Cortex of kidney (tissue), 1 donor: ENCODE measurements at places on chromosomes 11 and 22.

- no peak for DNase-seq
Observed at GRCh38 chr11:6834021-6834420, 11.5 kb upstream of the OR10A5 start.

DNA sequence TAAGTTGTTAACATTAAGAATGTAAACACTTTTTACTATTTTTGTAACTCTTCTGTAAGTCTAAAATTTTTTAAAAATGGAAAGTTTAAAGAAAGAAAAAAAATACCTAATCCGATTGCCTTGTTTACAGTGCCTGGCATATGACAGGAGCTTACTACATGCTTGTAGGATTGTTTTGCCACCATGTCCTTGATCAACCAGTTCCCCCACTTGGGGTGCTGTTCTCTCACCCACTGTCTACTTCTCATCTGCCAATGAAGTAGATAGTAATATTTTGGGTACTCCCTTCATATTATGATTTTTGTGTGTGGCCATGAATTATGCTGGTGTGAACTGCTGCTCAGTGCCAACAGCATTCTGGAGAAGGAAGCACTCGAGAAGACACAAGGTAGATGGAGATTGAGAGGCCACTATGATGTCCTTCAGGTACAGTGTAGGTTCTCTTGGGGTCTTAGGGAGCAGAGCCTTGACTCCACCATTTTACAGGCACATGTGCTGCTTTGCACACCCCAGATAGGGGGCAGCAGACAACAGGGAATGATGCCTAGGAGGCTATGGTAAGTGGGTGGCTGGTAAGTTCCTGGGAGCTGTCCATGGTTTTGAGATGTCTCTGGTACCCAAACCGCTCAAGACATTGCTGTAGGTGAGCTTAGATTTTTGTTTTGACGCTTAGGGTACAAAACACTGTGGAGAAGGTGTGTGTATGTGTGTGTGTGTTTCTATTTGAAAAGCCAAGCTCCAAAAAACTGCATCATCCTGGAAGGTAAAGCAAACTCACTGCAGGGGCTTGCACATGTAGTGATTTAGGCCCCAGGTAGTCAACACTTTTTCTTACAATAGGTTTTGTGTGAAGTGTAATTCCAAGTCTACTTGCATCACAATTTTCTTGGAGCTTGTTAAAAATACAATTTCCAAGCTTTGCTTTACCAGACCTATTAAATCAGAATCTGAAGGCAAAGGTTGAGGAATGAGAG lies 494.5 kb upstream of the LARGE1 start:
- no peak for DNase-seq

GRCh38 chr11:91625495-91625894 lies 599.1 kb upstream of the FAT3 start:
- DNase-seq, result no peak

DNA sequence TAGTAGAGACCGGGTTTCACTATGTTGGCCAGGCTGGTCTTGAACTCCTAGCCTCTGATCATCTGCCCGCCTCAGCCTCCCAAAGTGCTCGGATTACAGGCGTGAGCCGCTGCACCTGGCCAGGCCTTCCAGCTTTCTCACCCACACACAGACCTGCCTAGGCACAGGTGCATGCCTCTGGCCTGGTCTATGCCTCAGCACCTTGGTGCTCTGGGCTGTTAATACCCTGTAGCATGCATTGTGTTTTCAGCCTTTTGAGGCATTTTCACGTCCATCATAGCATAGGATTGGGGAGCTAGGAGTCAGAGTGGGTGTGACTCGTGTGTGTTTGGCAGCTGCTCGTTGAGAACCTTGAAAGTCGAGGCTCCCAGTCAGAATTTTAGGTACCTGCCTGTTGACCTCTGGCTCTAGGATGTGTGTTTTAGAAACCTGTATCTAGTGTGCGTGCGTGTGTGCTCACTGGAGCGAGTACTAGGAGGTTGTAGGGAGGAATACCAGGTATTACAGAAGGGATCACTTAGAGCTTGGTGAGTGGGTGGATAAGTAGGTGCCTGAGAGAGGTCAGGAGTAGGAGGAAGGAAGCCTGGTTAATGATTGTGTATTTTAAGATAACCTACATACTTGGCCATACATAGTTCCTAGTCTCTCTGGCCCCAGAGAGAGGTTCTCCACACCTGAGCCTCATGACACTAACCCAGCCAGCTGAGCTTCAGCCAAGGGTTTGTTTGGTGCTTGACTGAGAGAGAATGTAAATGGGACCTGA lies 20.0 kb downstream of the CRKL start:
- no peak for DNase-seq

DNA sequence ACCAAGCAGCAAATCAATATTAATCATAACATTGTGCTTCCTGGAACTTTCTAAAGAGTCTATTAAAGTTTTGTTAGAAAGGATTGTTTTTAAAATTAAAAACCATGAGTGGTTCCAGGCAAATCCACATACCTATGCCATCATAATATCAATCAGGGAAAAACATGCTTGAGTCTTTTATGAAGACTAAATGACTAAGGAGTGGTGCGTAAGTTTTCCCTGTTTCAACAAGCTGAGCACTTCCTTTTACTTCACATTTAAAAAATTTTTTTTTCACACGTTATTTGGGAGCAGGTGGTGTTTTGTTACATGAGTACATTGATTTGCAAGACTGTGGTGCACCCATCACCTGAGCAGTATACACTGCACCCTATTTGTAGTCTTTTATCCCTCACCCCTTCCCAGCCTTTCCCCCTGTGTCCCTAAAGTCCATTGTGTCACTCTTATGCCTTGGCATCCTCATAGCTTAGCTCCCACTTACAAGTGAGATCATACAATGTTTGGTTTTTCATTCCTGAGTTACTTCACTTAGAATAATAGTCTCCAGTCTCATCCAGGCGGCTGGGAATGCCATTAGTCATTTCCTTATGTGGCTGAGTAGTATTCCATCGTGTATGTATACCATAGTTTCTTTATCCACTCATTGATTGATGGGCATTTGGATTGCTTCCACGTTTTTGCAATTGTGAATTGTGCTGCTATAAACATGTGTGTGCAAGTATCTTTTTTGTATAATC lies 1190.3 kb upstream of the RAG2 start:
- DNase-seq, result no peak

DNA sequence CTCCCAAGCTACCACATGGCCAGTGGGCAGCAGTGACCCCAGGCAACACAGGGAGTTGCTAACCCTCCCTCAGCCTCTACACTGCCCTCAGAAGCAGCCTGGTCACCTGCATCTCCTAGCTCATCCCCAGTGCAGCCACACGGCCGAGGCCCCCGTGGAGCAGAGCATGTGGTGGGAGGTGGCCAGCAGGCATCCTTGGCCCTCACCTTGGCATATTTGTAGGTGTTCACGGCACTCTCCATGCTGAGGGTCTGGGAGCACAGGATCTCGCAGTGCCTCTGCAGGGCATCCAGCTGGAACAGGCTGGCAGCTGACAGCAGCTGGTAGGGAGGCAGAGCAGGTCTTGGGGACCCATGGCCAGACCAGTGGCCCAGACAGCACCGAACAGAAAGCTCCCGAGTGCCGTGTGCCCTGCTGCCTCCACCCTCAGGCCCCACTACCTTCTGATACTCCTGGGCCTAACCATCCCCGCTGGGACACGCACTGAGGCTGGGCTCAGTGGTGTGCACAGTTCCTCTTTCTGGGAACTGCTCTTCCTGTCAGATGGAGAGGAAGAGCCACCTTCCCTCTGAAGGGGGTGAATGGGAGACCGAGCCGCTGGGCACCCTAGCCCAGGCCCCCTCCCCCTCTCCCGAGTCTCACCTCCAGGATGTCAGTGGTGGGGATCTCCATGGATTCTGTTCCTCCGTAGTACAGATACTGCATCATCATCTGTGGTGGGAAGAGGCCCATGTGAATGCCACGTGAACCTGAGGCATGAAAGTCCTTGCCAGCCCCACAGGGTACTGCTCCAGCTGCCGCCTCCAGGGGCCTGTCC lies 48.8 kb downstream of the NAT10 start:
- no peak for DNase-seq

DNA sequence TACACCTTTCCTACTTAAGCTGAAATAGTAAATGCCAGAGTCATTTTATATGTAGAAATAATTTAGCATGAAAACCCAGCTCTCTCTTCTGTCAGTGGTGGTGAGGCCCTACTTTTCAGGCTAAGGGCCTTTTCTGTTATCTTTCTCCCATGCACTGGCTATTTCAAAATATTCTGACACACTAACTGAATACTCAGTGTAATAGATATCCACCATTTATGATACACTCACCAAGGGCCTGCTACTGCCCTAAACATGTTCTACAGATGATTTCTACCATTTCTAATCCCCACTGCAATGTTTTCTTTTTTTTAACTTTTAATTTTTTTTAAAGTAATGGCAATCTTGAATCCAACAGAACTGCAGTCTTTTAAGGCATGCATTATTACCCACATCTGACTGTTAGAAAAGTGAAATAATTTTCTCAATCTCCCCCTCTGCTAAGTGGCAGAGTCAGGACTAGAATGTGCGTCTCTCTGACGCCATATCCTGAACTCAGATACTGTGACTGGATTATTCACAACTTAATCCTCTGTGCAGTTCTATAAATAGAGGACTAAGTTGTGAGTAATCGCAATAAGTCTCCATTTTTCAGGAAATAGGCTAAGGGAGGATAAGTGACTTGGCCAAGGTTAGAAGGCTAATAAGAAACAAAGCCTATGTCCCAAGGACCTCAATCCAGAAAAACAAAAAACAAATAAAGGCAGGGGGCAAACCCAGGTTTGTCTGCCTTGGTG lies 44.0 kb downstream of the GRAMD1B start:
- DNase-seq, result no peak

GRCh38 chr11:26201411-26201810 lies 130.5 kb upstream of the ANO3 start:
- no peak for DNase-seq

- no peak for DNase-seq
Observed at GRCh38 chr22:41929418-41929810, 2.8 kb upstream of the TNFRSF13C start.

- no peak for DNase-seq
Observed at GRCh38 chr11:61061081-61061826, 41.0 kb upstream of the CD5 start.

GRCh38 chr11:110600322-110600721 lies 111.9 kb downstream of the ARHGAP20 start:
- no peak for DNase-seq

DNA sequence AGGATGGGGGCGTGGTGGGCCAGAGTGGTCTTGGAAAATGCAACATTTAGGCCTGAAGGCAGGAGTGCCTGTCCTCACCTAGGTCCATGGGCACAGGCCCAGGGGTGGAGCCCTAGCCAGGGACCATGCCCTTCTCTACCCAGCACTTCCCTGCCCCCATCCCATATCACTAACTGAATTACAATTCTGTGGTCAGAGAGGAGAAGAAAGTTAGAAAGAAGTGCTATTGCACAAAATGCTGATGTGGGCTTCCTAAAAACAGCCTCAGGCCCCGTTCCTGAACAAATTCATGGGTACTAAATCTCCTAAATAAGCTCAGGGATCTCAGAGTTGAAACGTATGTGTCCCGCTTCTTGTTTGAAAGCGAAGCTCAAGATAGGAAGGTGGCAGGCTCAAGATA lies 3.5 kb upstream of the ASRGL1 start:
- DNase-seq, result no peak

GRCh38 chr11:61868571-61869428 lies 22.5 kb downstream of the FADS3 start:
- DNase-seq, result no peak

- no peak for DNase-seq
Observed at GRCh38 chr11:113110046-113110445, 148.8 kb downstream of the NCAM1 start.
